ENCODE measurements at places on chromosomes 7 and 10. TPM values are rescaled to one million over a fixed set of nuclear protein-coding genes. Genes with fewer than 3 reads are reported as not detected.
A peak's percentile ranks its signal among the peaks of the same experiment; 100 is the strongest.

The ADAM8 gene
- total RNA-seq, result 69.9 TPM

The DKK1 gene
- total RNA-seq, result not detected

The GRM3 gene
- not detected for total RNA-seq

The ANKRD30A gene
- not detected for total RNA-seq

The AGR3 gene
- not detected for total RNA-seq

The CD36 gene
- not detected for total RNA-seq

GRCh38 chr7:36372156-36372555 lies 17.5 kb upstream of the ANLN start:
- H3K4me1 ChIP-seq, result peaks cover 6% of the 10 kb centered on the region
- no peak overlapping the region for H3K4me3 ChIP-seq
- H3K27ac ChIP-seq, result no peak overlapping the region
- no peak for DNase-seq
- no peaks in the 10 kb centered on the region for H3K36me3 ChIP-seq

DNA sequence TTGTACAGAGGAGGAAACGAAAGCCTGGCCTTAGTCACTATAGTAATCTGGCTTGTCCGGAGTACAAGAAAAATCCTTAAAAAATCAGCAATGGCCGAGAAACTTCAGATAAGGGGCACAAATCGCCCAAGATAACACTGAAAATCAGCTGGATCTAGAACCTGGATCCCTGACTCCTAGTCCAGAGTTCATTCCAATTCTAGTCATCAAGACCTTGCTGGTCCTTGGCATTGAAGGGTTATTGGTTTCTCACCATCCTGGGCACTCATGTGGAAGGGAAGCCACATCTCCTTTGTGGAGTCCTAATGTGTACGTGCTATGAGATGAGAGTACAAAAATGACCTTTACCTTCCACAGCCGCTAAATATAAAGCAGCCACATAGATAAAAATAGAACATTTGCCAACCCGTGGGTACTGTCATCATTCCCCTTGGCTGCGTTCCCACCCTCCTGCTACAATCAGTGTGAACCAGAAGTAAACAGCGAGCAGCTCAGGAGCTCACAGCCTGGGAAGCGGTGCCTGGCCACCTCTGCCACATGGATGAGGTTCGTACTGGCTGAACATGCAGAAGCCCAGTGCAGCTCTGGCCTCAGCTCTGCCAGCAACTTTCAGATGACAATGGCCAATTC lies 116.0 kb upstream of the PDLIM1 start:
- no peak overlapping the region for H3K27ac ChIP-seq
- no peaks in the 10 kb centered on the region for H3K4me1 ChIP-seq
- no peaks in the 10 kb centered on the region for H3K36me3 ChIP-seq
- DNase-seq, result no peak

GRCh38 chr10:101087965-101088364 lies 26.2 kb downstream of the KAZALD1 start:
- H3K36me3 ChIP-seq, result no peaks in the 10 kb centered on the region
- no peak overlapping the region for H3K4me3 ChIP-seq
- DNase-seq, result no peak
- no peak overlapping the region for H3K27ac ChIP-seq

GRCh38 chr7:117095055-117095454 lies 141.8 kb downstream of the ST7 start:
- peaks cover 9% of the 10 kb centered on the region for H3K4me1 ChIP-seq
- H3K36me3 ChIP-seq, result no peaks in the 10 kb centered on the region
- H3K4me3 ChIP-seq, result no peak overlapping the region
- no peak overlapping the region for H3K27ac ChIP-seq

DNA sequence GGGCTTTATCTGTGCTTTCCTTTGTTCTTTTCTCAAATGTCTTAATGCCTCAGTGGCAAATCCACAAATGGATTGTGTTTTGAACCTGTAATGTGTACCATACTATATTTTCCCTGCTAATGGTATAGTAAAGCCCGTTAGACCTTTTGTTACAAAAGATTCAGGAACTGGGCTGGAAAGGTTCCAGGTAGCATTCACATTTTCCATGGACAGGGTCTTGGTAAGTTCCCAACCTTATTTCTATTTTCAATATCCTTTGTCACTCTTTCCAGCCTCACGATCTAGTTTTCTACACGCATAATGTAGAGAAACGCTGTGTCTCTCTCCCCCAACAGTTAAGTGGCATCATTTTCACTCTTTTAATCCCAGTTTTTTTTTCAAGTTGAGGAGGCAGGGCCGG lies 153.0 kb downstream of the PLCE1 start:
- no peaks in the 10 kb centered on the region for H3K27me3 ChIP-seq
- H3K4me3 ChIP-seq, result no peak overlapping the region
- no peak for DNase-seq

GRCh38 chr10:113947184-113948041 lies 93.0 kb downstream of the NHLRC2 start:
- H3K27ac ChIP-seq, result no peak overlapping the region
- no peaks in the 10 kb centered on the region for H3K36me3 ChIP-seq
- H3K4me1 ChIP-seq, result peaks cover 10% of the 10 kb centered on the region

DNA sequence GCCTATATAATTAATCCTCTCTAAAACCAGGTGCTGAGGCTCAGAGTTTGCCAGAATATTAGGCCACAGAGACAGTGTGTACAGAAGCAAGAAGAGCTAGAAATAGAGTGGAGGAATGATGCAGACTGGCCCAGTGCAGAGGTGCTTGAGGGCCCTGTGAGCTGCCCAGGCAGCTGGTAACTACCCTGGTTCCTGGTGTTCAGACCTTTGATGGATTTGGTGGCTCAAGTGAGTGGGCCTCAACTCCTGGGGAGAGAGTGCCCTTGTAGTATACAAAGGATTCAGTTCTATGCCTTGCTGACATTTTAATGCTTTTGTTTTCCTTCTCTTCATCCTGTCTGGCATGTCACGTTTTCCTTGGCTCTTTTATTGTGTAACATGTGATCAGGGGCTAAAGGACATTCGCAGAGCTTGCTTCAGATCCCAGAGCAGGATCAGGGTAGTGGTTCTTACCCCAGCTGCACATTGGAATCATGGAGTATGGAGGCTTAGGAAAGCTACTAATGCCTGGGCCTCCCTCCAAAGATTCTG lies 20.0 kb downstream of the LRRC4 start:
- peak overlapping the region; percentile 34 for H3K27ac ChIP-seq
- no peak for DNase-seq
- H3K4me3 ChIP-seq, result no peak overlapping the region
- H3K36me3 ChIP-seq, result peaks cover 4% of the 10 kb centered on the region
- no peaks in the 10 kb centered on the region for H3K27me3 ChIP-seq
- no peaks in the 10 kb centered on the region for H3K4me1 ChIP-seq

- no peak overlapping the region for H3K27ac ChIP-seq
- H3K27me3 ChIP-seq, result no peaks in the 10 kb centered on the region
- H3K4me3 ChIP-seq, result no peak overlapping the region
- no peaks in the 10 kb centered on the region for H3K36me3 ChIP-seq
Measured at GRCh38 chr7:123070702-123071286, 75.3 kb upstream of the TAS2R16 start.

GRCh38 chr7:90383861-90384260 lies 19.4 kb upstream of the CLDN12 start:
- H3K4me1 ChIP-seq, result no peaks in the 10 kb centered on the region
- no peak overlapping the region for H3K27ac ChIP-seq
- H3K27me3 ChIP-seq, result no peaks in the 10 kb centered on the region
- no peak overlapping the region for H3K4me3 ChIP-seq

DNA sequence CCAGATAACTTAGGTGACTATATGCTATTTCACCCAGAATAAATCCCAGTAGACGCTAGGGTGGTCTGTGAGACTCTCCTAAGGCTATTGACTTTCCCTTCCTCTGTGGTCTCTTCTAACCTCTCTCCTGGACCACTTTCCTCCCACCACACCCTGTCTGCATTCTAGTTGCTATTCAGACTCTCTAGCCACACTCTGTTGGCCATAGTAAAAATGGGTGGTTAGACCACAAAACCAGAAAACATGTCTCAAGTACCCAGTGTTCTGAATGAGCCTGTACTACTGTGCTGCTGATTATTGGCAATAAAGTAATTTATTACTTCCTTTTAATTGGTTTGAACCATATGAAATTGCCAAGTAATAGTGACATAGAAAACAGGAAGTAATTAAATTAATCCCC lies 240.8 kb downstream of the KIF20B start:
- DNase-seq, result no peak
- peaks cover 3% of the 10 kb centered on the region for H3K4me1 ChIP-seq
- H3K27ac ChIP-seq, result no peak overlapping the region
- H3K4me3 ChIP-seq, result no peak overlapping the region
- H3K36me3 ChIP-seq, result no peaks in the 10 kb centered on the region
- peaks cover 2% of the 10 kb centered on the region for H3K27me3 ChIP-seq

DNA sequence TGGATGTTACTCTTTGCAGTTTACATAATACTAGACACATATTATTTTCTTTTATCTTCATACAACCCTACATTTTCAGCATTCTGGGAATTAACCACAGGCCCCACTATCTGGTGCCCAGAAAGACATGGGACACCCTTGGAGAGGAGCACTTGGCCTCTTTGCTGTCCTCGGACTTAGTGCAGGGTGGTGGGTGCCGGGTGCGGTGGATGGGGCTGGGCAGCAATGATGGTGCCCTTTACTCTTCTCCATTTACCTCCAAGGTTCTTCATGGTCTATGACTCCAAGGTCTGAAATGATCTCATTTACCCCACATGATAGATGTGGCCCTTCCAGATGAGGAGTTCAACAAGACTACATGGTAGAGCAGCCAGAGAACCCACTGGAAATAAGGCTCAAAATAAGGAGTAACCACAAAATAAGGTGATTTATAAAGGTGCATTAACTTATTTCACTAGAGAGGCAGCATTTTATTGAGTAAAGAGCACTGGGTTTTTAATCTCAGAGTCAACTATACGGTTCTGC lies 56.2 kb upstream of the IGFBP3 start:
- H3K27ac ChIP-seq, result no peak overlapping the region
- H3K4me3 ChIP-seq, result no peak overlapping the region
- H3K4me1 ChIP-seq, result peaks cover 9% of the 10 kb centered on the region
- H3K27me3 ChIP-seq, result no peaks in the 10 kb centered on the region

- H3K36me3 ChIP-seq, result no peaks in the 10 kb centered on the region
- no peak for DNase-seq
- no peak overlapping the region for H3K27ac ChIP-seq
- H3K27me3 ChIP-seq, result peaks cover 3% of the 10 kb centered on the region
- H3K4me1 ChIP-seq, result no peaks in the 10 kb centered on the region
- no peak overlapping the region for H3K4me3 ChIP-seq
Measured at GRCh38 chr7:55063061-55063460, 44.2 kb downstream of the EGFR start.

DNA sequence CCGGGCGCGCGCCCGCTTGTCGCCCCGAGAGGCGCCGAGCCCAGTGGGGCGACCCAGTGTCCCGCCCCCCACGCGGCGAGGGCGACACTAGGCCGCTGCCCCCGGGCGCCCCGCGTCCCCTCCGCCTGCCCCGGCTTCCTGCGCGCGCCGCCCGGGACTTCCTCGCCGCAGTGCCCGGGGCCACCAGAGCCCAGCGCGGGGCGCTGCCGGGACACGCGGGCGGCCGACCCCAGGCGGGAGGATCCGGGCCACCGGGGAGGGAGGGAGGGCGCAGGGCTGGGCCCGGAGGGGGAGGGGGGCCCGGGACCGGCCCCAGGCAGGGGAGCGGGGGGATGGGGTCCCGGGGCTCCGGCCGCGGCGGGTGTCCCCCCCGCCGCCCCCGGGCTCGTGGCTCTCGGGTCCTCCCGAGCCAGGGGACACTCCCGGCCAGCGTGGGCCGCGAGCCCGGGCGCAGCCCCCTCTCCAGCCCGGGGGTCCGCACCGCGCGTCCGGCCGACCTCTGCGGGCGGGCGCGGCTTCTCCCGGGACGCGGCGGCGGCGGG lies 435 bp upstream of the PWWP2B start:
- DNase-seq, result peak; percentile 73
- H3K4me1 ChIP-seq, result peaks cover 23% of the 10 kb centered on the region
- H3K4me3 ChIP-seq, result no peak overlapping the region

GRCh38 chr7:135165862-135166261 lies 4.6 kb downstream of the CYREN start:
- H3K36me3 ChIP-seq, result peaks cover 79% of the 10 kb centered on the region
- no peaks in the 10 kb centered on the region for H3K27me3 ChIP-seq
- H3K4me1 ChIP-seq, result peaks cover 51% of the 10 kb centered on the region
- H3K4me3 ChIP-seq, result no peak overlapping the region
- DNase-seq, result no peak

Measured in activated CD8-positive, alpha-beta T cell treated with anti-CD3 and anti-CD28 coated beads, Interleukin-2, amount 10 ng/mL, durations not matched to agents 7 days and 5 days (primary cell).